Eye (tissue), 1 donor: ENCODE measurements at places on chromosomes 7 and 10.

DNA sequence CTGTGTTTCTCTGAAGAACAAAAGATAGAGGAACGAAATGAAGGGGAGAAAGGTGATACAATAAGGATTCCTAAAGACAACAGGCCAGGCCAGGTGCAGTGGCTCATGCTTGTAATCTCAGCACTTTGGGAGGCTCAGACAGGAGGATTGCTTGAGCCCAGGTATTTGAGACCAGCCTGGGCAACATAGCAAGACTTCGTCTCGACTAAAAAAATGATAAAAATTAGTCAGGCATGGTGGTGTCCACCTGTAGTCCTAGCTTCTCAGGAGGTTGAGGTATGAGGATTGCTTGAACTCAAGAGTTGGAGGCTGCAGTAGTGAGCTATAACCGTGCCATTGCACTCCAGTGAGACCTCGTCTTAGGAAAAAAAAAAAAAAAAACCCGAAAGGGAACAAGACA is 41.4 kb upstream of the FAM3C start:
- no peak for DNase-seq

GRCh38 chr7:1385809-1386622 is 73.3 kb downstream of the MICALL2 start:
- no peak for DNase-seq

DNA sequence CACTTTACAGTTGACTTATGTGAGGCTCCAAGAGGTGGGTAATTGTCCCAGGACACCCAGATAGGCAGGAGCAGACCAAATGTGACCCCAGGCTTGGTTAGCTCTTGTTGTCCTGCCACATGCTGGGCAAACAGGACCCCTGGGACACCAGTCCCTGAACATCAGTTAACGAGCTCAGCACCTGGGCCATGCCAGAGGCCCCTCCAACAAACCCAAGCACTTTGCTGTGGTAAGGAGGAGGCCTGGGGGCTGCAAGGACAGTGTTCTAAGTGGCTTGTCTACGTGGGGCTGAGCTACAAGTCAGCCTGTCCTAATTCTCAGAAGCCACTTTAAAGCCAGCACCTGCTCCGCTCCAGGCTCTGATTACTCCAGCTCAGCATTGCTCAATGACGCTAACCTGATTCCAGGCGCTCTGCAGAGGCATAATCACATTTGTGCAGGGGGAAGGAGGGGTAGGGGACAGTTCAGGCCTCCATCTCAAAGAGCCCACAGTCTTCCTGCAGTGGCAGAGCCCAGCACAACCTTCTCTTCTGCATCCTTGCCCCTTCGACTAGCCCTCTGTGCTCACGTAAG is 57.2 kb downstream of the DDC start:
- DNase-seq: peak; percentile 75

GRCh38 chr10:44697116-44697515 is 214.0 kb upstream of the TMEM72 start:
- peak; percentile 21 for DNase-seq

DNA sequence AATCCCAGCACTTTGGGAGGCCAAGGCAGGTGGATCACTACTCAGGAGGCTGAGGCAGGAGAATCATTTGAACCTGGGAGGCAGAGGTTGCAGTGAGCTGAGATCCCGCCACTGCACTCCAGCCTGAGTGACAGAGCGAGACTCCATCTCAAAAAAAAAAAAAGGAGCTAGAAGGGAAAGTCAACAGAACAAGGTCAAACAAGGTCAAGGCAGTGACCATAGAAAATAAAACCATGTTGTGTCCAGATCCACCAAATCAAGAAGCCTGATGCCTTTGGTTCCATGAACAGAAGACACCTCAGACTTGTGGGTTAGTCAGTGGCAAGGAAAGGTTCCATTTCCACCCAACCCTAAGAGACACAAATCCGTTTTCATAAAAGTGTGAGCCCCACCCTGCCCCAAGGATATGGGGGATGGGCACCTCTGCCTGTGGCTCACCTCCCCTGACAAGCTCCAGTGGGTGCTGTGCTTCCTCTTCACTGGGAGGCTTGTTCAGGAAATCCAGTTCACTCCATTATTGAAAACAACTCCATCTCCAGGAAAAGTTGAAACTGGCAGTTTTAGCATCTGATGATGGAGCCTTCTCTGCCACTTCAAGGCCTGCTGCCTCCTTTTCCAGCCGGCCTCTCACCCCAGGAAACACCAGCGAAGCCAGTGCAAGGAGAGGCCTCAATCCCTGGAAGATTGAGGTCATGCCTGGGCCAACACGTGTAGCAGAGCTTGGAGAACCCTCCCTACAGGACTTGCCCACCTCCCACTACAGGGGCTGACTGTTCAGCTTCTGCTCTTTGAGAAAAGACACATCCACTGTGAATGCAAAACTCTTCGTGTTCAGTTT is 152.9 kb downstream of the NRF1 start:
- DNase-seq: no peak

GRCh38 chr7:76291351-76292212 is 10.9 kb upstream of the HSPB1 start:
- peak; percentile 96 for DNase-seq

- no peak for DNase-seq
Measured at GRCh38 chr7:3575753-3576531, 274.9 kb downstream of the SDK1 start.

GRCh38 chr10:90885176-90885575 is 13.4 kb downstream of the RPP30 start:
- DNase-seq: no peak

DNA sequence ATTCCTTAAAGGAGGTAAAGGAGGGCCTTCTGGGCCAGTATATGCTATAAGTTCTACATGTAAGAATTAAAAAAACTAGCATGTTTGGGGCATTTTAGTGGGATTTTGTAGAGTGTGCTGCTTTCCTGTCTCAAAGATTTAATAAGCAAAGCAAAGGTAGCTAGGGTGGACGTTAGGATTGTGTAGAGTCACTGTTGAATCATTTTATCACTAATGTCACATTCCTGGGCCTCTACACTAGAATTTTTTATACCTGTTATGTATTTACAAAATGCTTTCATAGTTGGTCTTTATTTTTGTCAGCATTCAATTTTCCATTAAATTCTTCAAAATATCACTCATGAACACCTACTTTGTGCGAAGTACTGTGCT is 139.4 kb upstream of the PHYHIPL start:
- no peak for DNase-seq

- peak; percentile 81 for DNase-seq
Measured at GRCh38 chr7:121330053-121330833, 1.4 kb downstream of the WNT16 start.

GRCh38 chr10:58158806-58159205 is 108.9 kb downstream of the IPMK start:
- no peak for DNase-seq

GRCh38 chr7:68787566-68787965 is 810.7 kb upstream of the AUTS2 start:
- no peak for DNase-seq

DNA sequence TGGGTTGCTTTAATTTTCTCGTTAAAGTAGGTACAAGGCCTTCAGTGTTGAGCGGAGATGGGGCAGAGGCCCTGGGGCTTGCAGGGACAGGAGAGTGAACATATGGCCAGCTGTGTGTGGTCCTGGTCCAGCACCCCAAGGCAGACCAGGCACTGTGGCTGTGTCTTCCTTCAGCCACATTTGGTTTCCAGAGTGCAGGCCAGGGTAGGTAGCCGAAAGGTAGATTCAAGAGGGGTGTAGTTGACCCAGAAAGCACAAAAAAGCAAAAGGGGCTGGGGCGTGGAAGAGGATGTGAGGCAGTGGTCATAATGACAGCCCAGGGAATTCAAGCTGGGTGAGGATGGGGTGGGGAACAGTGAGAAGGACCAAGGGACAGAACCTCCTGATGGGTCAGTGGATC is 21.3 kb upstream of the CHST15 start:
- DNase-seq: no peak

DNA sequence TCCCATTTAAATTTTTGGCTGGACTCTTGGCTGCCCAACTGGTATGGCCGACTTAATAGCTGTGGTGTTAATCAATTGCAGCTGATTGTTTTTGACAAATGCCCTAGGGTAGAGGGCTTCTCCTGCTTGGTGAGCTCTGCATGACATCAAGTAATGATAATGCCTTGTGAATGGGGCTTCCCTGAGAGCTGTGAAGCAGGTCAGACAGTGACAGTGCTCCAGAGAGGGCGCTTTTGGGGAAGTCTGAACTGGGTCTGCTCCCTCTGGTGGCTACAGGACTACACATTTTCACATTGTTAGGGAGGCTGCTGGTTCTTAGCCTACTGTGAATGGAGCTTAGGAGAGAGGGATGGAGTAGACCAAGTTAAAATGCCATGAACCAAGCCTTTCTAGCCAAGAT is 98.8 kb downstream of the SDK1 start:
- DNase-seq: peak; percentile 67

DNA sequence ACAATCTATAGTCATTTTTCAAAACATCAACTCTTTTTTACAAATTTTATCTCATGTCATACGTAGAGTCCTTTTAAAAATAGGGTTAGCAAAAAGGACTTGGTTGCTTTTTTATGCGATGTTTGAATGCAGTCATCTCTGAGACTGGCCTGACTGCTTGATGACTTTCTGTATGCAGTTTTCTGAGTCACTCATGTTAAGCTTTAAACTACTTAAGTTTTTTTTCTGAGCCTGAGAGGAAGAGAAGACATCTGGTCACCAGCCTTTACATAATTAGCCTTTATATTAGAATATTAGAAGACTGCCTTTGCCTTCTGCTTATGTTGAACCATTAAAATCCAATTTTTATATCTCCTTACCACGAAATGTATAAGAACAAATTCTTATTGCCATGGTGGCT is 834.4 kb upstream of the MBL2 start:
- no peak for DNase-seq

- DNase-seq: no peak
Measured at GRCh38 chr10:122113945-122114747, 125.2 kb downstream of the TACC2 start.

DNA sequence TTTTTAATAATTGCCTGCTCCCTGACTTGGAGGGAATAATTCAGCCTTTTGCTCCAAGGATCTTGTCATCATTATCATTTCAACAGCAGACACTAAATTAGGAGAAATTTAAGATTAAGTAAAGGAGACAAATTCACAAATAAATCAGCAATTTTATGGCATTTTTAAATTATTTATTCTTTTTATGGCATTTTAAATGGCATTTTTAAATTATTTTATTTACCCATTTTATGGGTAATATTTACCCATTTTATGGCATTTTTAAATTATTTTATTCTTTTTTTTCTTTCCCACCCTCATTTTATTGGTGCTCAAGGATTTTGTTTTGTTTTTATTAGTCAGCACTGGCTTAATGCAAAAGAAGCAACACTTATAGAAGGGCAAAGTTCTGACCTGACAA is 1201.0 kb upstream of the SORCS1 start:
- no peak for DNase-seq

DNA sequence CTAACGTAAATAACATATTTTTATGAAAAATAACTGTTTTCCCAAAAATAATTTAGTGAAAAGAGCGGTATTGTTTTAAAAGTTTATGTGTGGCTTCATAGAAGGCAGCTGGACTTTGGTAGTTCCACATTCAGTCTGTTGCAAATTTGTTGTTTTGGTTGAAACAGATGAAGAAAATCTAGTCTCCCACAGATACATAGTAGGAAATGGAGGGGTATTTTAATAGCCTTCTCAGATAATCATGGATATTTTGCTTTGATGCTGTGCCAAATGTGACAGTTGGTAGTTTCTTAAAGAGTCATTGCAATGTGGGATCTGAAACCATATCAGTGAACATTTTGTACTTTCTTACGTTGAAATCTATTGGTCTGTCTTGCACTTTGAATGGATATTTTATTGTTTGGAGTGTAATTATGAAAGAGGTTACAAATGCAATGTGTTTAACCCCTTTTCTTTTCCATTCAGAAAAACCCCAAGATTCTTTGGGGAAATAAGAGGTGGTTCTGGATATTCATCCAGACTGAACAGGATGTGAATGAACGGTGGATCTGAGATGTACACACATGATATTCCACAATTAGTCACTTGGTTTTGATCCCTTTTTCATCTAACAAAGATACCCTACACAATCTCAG is 10.4 kb downstream of the ZNF365 start:
- no peak for DNase-seq

- DNase-seq: no peak
Measured at GRCh38 chr10:78358982-78359381, 325.3 kb downstream of the RPS24 start.

DNA sequence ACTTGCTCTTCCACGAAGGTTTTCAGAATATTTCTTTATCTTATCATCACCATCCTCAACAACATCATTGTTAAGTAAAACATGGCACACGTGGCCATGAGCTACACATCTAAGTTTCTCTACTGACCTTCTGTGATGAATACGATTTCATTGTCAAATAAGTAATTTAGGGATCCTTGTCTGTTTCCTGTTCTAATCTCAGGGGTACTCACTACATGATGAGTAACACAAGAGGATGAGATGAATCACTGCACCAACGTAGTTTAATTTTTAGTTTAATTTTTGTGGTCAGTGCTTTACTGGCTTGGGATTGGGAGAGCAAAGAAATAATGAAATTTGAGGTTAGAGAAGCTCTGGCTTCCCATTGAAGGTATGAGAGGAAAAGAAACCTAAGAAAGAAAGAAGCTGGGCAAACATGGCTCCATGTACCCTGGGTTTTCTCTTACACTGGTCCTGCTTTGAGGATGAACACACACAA is 461.9 kb upstream of the KLF6 start:
- no peak for DNase-seq

- peak; percentile 41 for DNase-seq
Measured at GRCh38 chr7:155512246-155512887, 34.0 kb downstream of the CNPY1 start.

DNA sequence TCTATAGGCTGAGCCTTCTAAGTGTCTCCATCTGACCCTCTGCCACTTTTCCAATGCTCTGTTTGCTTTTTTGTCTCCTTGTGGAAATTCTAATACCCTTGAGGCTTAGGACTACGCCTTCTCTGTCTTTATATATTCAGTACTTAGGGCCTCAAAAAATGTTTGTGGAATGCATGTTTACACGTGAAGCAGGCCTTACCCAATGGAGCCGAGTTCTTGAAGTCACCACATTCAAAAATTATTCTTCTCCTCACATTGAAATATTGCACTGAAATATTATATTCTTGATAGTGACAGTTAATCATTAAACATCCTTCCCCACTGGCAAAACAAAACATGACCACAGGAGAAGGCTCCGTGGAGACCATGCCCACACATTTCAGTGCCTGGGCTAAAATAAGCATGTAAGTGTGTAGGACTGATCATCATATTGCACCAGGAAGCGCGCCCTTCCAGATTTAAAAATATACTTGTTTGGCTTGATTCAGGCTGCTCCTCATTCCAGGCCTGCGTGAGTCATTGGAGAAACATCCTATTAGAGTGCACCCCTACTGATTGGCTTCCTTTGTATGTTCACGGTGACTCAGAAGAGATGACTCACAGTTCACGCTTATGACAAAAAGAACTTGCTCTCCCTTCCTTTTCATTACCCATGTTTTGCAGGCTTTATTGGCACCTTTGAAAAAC is 307.4 kb upstream of the AOAH start:
- peak; percentile 79 for DNase-seq

DNA sequence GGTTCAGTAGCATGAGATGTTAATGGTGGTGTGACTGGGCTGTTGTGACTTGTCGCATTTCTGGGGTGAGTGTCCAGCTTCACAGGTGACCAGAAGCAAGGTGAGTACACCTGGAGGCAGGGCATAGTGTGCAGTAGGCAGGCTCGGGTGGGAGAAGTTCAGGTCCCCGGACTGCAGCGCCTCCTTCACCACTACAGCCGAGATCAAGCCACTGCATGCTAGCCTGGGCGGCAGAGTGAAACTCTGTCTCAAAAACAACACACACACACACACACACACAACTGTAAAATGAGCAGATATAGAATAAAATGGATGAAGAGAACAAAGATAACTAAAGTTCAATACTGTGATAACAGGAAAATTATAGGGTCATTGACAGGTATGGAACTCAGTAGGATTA is 11.1 kb upstream of the PARD3 start:
- DNase-seq: no peak

GRCh38 chr10:26221541-26221940 is 5.0 kb downstream of the GAD2 start:
- DNase-seq: no peak
